Panc1 (cell line): ENCODE measurements at places on chromosomes 5 and 9.

GRCh38 chr9:37715260-37715659 lies 38.3 kb upstream of the TRMT10B start:
- DNase-seq = no peak

- no peak for DNase-seq
These were observed 18.8 kb upstream of the ARHGEF28 start for GRCh38 chr5:73607228-73607627.

DNA sequence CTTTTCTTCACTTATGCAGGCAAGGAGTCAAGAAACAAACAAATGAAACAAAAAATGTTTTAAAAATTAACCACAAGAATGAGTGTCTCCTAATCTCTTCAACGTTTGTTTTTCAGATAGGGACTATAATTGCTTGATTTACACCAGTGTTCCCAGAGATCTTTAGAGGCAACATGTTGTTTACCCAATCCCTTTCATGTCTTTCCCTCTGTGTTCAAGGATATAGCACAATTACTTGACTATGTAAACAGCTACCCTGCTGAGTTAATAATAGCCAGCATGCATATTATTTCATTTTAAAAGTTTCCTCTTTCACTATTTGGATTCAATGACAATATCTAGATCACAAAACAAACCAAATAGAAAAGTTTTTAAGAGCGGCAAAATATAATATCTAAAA lies 25.1 kb upstream of the SHISAL2B start:
- no peak for DNase-seq

GRCh38 chr9:98311541-98311940 lies 56.1 kb upstream of the TBC1D2 start:
- DNase-seq = no peak

DNA sequence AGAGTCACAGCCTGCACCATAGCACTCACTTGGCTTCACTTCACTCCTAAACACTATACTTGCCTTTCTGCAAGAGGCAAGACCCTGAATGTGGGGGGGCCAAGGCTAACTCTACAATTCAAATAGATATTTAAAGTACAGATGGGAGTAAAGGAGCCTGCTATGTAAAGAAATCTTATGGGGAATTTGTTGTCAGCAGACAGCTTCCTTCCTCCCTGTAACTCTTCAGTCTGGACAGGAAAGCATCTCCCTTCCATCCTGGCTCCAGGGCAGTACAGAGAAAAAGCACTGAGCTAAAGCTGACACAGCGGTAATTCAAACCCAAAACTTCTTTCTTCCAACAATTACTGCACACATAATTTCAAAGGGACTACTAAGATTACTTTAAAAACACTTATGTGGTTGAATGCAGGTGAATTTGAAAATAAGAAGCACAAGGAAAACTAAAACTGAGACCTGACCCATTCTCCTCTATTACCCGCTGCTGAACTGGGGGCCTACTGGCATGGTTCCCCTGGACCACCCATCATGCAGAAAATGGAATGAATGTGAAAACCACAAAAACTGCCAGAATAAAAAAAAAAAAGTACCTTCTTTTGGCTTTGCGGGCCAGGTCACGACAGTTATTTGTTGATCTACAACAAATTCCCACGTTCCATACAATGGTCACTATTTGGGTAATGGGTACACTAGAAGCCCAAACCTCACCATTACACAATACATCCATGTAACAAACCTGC lies 13.4 kb downstream of the VDAC1 start:
- DNase-seq = no peak

- no peak for DNase-seq
These were observed 8.2 kb downstream of the HEXB start for GRCh38 chr5:74693191-74693590.

GRCh38 chr5:121805911-121806310 lies 45.8 kb upstream of the FTMT start:
- no peak for DNase-seq

DNA sequence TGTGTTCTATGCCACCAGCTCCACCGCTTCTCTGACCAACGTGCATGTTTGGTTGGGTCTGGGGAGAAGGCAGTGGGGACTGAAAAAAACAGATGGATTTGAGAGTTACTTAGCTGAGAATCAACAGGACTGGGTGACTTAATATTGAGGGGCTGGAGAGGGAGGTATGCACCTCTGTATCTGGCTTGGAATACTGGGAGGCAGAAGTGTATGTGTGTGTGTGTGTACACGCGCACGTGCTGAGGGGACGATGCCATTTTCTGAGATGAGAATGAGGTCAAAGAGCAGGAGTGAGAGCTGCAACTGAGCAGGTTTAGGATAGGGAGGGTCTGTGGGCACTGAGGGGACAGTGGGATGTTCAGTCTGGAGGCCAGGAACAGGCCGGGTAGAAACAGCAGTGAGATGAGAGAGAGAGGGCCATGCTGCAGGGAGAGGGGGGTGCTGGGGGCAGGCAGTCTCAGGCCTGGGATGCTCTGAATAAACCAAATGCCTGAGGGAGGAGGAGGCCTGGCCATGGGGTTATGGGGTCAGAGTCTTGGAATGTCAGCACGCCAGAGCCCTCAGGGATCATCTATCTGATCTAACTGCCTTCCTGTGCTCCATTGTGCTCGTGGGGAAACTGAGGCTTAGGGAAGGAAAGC lies 14.0 kb downstream of the PDGFRB start:
- no peak for DNase-seq

GRCh38 chr9:120710110-120710981 lies 3.9 kb downstream of the MEGF9 start:
- DNase-seq = no peak

GRCh38 chr5:35543408-35543807 lies 74.3 kb upstream of the SPEF2 start:
- no peak for DNase-seq

DNA sequence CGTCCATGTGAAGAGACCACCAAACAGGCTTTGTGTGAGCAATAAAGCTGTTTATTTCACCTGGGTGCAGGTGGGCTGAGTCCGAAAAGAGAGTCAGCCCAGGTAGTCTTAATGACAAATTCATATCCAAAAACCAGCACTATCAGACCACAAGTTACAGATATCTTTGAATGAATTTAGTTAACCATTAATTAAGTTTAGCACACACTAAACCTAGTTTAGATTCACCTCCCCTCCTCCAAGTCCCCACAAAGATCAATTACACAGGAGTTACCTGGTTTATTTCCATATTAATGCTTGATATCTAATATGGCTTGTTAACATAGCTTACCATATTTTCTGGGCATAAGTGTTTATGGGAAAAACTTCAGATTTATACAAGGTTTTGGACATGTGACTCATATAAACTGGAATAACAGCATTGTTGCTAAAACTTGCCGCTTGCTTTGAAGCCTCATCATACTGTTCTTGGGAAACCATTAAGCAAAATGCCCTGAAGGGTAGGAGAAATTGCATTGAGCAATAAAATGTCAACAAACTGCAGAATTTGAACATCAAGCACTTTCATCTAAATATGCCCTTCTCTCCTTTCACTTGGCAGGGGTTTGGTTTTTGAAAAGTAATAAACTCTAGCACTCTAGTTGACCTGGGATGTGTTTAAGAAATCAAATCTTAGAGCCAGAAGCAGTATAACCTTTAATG lies 166.9 kb downstream of the SNCAIP start:
- no peak for DNase-seq

GRCh38 chr5:67209141-67209771 lies 12.7 kb upstream of the CD180 start:
- DNase-seq = peak; percentile 84

DNA sequence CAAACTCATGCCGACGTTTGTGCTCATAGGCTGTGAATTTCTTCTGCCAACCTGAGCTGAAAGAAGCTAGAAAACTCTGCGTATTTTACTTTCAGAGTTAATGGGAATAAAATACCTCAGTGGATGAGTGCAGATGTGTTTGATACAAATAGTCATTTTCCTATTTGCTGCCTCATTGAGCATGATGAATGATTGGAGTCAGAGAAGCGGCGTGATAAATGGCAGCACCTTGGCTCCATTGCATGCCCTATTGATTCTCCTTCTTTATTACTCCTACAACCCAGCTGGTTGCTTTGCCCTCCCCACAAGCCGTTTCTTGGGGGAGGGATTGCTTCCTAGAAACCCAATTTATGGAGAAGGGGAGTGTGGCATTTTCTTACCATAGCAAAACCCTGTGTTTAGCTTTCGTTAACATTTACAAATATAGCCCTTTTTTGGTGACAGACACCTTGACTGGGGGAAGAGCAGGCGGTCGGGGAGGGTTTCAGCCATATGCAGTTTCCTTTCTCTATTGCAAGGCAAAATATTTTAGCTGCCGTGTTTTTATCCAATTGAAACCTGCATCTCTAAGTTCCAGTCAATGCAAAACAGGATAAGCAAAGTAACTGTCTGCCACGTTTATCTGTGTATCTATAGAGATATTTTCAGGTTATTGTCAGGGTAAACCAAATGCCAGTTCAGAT lies 93.1 kb upstream of the TBCA start:
- no peak for DNase-seq

- no peak for DNase-seq
These were observed 186.7 kb downstream of the MAT2B start for GRCh38 chr5:163692091-163692490.

DNA sequence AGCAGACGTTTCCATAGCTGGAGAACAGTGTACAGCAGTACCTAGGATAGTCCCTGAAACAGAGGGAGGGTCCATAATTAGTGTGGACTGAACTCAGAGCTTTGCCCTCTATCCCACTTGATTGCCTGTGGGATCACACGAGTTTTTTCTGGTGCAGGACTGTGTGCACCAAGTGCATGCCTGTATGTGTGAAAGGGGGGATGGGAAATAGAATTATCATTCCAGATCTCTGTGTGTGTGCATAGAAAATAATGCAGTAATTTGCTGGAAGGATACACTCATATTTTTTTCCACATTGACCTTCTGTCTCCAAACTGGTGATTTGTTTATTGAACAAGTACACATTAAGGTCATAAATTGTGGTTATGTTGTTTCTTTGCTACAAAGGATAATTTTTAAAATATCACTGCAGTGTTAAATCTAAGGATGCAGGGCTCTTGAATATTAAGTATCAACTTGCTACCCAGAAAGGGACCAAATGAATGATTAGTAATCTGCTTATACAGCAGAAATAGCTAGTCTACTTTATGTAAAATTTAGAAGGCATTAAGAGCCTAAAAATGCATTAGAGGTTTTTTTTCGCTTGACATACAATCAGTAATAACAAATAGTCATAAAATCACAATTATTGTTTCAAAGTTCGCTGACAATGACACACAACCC lies 292.9 kb downstream of the CDH18 start:
- no peak for DNase-seq

GRCh38 chr9:92196909-92197308 lies 81.7 kb upstream of the SPTLC1 start:
- no peak for DNase-seq

GRCh38 chr5:26121338-26121737 lies 917.0 kb downstream of the CDH9 start:
- no peak for DNase-seq

DNA sequence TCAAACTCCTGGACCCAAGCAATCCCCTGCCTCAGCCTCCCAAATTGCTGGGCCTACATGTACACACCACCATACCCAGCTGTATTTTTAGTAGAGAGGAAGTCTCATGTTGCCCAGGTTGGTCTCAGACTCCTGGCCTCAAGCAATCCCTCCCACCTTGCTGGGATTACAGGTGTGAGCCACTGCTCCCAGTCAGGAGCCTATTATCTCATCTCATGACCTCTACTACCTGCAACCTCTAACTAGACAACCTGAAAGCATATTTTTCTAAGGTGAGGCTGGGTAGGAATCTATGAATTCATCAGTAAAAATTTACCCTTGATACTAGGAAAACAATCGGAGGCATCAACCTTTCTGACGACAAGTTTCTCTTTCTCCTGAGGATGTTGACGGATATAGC lies 10.0 kb downstream of the FAM13B start:
- no peak for DNase-seq

GRCh38 chr5:107578051-107578635 lies 92.6 kb downstream of the EFNA5 start:
- no peak for DNase-seq

DNA sequence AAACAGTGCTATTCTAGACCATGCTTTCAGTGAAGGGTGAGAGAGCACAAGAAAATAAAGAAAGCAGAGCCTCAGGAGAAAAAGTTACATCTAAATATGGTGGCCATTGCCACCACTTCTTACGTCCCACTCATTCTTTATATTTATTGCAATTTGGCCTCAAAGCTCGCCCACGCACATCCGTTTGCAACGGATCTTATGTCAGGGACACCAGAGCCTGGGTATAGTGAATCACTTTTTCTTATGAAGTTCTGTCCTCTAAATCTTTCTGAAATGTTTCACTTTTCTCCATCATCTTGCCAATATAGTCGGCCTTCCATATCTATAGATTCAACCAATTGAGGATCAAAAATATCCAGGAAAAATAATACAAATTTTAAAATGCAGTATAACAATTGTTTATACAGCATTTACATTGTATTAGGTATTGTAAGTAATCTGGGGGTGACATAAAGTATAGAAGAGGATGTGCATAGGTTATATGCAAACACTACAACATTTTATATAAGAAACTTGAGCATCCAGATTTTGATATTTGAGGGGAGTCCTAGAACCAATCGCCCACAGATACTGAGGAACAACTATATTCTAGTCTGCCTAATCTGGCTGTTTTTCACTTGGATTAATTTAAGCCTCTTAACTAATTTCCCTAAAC lies 35.2 kb downstream of the GOLPH3 start:
- DNase-seq = no peak

DNA sequence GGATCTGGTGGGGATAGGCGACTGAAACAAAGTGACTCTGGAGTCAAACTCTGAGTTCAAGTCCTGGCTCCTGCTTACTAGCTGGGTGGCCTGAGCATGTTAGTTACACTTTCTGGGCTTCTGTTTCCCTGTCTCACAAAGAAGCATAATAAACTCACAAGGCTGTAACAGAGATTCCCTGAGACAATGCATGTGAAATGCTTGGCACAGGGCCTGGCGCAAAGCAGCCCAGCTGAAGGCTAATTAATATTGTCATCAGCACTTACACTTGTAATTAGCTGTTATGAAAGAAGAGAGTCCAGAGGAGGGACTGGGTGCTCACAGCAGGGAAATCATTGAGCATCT lies 64.1 kb upstream of the SPOCK1 start:
- DNase-seq = no peak

GRCh38 chr5:155290937-155291336 lies 277.4 kb downstream of the KIF4B start:
- no peak for DNase-seq

DNA sequence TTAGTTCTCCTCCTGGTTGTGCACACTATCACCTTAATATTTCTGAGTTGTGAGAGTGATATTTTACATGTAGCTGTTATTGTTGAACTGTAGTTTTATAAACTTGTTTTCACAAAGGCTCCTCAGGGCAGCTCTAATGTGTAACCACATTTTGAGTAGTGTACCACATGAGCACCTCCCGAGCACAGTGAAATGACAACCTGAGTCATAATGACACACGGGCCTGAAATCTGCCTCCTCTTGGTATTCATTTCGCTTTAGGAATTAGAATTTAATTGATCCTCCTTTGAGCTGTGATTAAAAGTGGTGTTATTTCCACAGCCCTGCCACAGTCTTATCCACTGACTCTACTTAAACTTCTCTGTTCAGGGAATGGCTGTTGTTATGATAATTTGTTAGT lies 7.9 kb downstream of the MTRR start:
- no peak for DNase-seq

GRCh38 chr5:93192087-93192486 lies 388.9 kb downstream of the NR2F1-AS1 start:
- DNase-seq = peak; percentile 76

GRCh38 chr5:17666726-17667235 lies 32.5 kb downstream of the TAF11L14 start:
- no peak for DNase-seq

GRCh38 chr9:110276781-110277180 lies 20.5 kb upstream of the TXN start:
- DNase-seq = no peak

GRCh38 chr9:109969011-109969410 lies 189.0 kb downstream of the PALM2AKAP2 start:
- DNase-seq = peak; percentile 12

GRCh38 chr9:70228118-70228517 lies 30.7 kb upstream of the SMC5 start:
- no peak for DNase-seq
